ENCODE measurements at places on chromosomes 4 and X.

DNA sequence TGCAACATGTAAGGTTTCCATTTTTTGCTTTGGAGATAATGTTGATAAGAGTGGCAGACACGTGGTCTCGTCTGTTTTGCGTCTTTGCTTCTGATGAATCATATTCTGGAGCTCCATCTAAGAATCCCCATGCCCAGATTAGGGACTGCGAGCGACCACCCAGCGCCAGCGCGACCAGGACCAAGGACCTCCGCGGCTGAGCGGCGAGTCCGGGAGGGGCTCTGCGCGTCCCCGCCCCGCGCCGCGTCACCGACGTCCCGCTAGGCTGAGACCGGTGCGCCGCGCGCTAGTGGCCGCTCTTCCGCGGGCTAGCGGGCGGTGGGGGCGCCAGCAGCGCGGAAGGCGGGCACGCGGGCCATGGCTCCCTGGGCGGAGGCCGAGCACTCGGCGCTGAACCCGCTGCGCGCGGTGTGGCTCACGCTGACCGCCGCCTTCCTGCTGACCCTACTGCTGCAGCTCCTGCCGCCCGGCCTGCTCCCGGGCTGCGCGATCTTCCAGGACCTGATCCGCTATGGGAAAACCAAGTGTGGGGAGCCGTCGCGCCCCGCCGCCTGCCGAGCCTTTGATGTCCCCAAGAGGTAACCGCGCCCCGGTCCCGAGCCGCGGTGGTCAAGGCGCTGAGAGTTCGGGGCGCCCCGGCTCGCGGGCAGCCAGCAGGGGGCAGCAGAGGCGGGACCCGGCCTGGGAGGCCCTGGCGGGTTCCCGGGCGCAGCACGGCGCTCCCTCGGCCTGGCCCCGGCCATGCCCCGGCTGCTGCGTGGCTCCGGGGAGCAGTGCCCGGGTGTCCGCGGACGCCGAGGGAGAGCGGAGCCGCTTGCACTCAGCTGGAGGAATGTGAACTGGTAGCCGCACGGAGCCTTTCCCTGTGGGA lies at the start of gene SRD5A3:
Gene SRD5A3, plus strand, starts transcription at position 263 of the 871 bp plus-strand sequence. Its CDS starts 95 bp downstream, at position 358.
- peak; percentile 80 for DNase-seq

DNA sequence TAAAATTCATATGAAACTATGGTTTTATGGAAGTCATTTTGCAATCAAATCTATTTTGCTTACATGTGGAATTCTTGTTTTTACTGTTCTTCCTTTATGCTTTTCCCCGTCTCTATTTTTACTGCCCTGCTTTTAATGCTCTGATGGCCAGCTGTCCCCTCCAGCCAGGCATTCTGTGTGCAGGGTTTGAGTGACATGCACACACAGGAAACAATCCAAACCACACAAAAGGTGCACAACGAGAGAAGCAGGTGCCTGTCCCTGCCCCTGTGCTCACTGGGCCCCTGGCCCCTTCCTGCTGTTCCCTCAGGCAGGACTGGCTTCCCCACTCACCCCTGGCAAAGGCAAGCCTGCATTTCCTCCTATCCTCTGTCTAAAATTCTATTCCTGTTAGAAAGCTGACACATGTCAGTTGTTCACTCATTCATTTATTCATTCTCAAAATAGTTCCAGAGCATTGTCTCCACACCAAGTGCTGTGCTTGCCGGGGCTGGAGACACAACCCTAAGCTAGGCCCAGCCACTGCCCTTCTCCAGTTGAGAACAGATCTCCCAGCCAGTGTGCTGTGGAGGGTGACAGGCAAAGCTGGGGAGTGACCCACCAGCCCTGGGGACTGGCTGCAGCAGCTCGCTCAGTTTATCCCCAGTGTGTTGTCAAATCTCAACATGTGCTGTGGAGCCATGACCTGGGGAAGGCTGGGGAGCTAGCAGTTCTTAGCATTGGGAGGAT lies 346.3 kb downstream of the FBXW7 start:
- no peak for DNase-seq

GRCh38 chr4:176569301-176569700 lies 223.4 kb downstream of the VEGFC start:
- no peak for DNase-seq

- DNase-seq, result no peak
These were observed 2.3 kb downstream of the GRPR start for GRCh38 chrX:16125520-16126149.

DNA sequence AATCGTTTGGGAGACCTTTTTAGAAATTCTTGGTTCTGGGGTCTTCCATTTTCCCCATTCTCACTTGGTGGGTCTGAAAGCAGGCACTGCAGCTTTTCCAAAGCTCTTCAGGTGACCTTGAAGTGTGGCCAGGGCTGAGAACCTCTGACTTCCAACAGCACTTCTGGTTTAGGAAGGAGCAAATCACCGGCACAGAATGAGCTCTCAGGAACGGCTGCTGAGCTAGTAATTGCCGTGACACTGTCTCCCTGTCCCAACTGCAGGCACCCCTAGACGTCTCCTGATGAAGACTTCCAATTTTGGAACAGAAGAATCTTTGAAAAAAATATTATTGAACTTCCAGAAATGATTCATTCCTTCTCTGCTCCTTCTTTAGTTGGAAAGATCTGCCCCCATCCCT lies 31.3 kb downstream of the CD38 start:
- DNase-seq, result no peak

Measured in CD4-positive, alpha-beta T cell treated with Interleukin-4 for 1 hour (primary cell).